GM12892 (cell line): ENCODE measurements at places on chromosomes 4 and X.

- no peak for DNase-seq
These were observed 213.1 kb upstream of the FAT1 start for GRCh38 chr4:186936496-186937375.

- DNase-seq = no peak
These were observed 236.1 kb upstream of the LDB2 start for GRCh38 chr4:17134565-17134964.

GRCh38 chrX:23505531-23506303 lies 161.6 kb upstream of the PRDX4 start:
- DNase-seq = no peak

DNA sequence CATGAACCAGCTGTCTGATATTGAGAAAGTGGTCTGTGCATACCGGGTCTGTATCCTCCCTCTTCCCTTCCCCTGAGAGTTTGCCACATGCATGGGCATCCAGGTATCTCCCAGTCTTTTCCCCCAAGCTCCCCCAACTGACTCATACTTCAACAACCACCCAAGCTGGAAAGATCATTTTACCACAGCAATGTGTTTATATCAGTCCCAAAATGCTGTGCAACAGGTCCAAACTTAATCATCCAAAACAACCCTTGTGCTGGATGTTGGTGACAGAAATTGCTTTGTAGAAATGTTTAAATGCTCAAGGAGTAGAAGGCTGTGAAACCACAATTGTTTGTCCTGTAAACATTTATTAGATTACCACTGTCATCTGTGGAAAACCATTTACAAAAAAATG lies 286.8 kb upstream of the KLF3 start:
- DNase-seq = no peak

DNA sequence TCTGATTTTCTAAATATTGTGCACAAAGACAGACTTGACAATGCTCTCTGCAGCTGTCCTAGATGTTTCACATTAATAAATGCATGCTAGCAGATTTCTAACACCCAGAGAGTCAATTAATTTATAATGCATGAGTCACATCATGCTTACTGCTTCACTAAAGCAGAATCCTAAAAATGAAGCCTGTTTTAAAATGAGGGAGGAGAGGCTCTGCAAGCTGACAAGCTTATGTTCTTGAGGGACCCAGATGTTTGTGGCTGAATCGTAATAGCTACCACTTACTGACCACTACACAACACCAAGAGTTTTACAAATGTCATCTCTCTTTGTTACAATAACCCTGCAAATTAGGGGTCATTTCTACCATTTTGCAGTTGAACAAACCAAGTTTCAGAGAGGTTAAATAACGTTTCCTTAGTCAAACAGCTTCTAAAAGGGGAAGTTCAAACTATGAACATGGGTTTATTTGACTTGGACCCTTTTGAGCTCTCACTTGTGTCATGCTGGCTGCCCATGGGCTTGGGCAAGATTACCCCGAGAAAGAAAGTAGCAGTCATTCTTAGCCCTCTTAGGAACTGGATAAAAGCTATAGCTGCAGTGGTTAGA lies 262.7 kb upstream of the ETNPPL start:
- DNase-seq = no peak

GRCh38 chrX:96449191-96449590 lies 235.5 kb upstream of the DIAPH2 start:
- DNase-seq = no peak

DNA sequence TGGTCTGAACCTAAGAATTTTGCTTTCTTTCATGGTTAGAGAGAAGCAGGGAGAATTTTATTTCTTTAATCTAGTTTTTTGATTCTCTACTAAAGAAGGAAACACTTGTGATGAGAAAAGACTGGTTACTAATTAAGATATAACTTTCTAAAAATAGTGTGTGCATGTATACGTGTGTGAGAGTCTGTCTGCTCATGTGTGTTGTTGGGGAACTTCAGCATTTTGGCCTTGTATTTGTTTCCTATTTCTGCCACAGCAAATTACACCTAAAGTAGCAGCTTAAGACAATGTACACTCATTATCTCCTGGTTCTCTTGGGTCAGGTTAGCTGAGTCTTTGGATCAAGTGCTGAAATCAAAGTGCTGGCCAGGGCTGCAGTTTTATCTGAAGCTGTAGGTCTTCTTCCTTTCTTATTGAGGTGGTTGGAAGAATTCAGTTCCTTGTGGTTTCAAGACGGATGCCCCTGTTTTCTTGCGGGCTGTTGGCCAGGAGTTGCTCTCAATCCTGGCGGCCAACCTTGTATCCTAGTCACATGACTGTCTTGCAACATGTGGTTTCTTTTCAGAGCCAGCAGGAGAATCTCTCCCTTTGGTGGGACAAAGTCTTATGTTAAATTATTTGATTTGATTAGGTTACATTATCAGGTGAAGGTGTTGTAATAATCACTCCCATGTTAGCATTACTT lies 188.4 kb upstream of the CLNK start:
- no peak for DNase-seq

DNA sequence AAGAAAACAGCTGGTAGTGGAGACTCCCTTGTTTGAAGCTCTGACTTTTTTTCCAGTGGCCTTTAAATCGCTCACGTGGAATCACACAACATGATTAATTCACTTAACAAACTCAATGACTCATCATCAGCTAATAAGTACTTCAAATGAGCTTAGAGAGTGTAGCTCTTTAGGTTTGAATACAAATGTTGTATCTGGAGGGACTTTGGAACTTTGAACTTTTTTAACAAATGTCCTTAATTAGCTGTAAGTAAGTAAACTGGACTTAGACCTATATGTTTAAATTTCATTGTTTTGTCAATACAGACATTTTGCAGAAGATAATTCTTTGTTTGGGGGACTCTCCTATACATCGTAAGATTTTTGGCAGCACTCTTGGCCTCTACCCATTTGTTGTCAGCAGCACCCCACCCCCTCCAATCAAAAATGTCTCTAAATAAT lies 581.1 kb downstream of the SPRY1 start:
- DNase-seq = no peak

GRCh38 chrX:64975989-64976672 lies at the start of gene ZC4H2:
ZC4H2 (minus strand) TSS chrX:64976450; CDS start chrX:64976377, 73 bp downstream.
- DNase-seq = peak; percentile 38

GRCh38 chr4:20323991-20324390 lies 72.3 kb downstream of the SLIT2 start:
- no peak for DNase-seq

- DNase-seq = no peak
These were observed 173.6 kb downstream of the CORIN start for GRCh38 chr4:47664051-47664826.

DNA sequence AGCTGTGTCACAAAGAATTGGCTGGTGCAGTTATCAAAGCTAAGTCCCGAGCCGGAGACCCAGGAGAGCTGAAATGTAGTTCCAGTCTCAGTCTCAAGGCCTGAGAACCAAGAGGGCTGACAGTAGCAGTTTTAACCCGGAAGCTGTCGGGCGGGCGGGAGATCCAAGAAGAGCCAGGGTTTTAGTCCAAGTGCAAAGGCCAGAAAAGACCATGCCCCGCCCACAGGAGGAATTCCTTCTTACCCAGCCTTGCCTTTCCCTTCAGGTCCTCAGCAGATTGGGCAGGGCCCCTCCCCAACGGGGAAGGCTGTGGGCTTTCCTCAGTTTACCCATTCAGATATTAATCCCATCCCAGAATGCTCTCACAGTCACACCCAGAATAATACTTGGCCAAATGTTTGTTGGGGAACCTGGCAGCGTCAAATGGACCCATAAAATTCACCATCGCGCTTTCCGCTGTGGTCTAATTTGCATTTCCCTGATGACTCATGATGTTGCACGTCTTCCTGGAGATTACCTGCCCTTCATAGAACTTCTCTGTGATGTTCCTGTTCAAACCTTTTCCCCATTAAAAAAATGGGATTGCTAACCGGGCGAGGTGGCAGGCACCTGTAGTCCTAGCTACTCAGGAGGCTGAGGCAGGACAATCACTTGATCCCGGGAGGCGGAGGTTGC lies 16.2 kb downstream of the MAEA start:
- DNase-seq = no peak

DNA sequence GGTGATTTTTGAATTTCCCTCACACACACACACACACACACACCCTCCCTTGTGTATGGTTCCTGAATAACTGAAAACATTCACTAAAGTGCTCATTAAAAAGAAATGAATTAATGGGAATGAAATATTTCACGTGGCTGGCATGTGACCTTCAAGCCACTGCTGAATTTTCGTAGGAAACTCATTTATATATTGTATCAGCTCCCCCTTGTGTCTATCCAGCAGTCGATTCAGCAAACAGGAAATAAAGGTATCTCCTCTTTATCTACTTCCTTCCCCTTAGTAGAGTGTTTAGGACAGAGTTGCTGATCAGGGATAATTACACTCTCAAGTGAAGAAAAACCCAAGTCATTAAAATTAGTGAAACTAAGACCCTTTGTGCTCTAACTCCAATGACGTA lies 912.6 kb upstream of the LCORL start:
- no peak for DNase-seq

DNA sequence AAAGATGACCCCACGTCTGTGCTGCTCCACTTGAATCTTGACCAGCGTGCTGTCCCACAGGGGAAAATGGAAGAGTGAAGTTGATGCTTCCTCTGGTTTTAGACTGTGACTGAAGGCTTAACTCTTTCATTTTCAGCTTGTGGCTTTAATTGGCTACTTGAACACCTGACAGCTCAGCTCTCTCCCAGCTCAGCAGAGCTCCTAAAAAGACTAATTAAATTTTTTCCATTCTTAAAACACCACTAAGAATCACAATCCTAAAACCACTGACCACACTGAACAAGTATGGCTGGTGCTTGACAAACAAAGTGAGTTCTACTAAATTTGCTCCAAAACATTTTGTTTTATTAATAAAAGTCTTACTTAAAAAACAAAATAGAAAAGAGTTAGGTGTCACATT lies 71.7 kb downstream of the SRPX start:
- DNase-seq = no peak

DNA sequence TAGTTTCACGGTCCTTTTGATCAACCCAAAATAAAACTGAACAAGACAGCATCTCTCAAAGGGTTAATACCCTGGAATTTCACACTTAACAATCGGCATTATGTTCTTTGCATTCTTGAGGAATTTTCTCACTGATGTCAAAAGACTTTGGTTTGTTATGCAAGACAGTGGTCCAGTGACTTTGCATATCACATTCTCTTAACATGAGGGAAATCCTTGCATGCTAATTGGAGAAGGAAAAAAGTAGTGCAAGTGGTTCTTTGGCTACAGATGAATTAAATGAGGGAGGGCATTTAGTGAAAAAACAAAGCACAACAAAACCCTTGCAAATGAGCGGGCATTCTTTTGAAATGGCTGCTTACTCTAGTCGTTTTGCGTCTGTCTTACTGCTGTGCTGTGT lies 105.1 kb upstream of the LIMCH1 start:
- no peak for DNase-seq

DNA sequence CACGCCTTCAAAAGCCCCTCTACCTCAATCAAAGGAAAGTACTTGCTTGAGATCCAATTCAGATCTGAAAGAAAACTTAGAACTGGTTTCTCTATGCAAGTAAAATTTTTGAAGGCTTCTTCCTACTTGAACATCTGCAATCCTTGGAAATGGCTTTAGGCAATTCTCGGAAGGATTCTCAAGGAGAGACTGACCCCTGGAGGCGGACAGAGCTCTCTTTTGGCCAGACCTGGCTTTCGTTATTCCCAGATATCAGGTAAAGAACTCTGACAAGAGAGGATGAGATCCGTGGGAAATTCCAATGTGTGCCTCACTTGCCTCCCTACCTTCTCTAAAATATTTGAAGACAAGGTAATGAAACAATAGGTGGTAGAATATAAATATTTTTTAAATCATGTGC lies 670.3 kb upstream of the FAM241A start:
- no peak for DNase-seq

GRCh38 chr4:8779490-8779932 lies 92.1 kb downstream of the HMX1 start:
- no peak for DNase-seq

GRCh38 chr4:74990276-74990875 lies 57.5 kb downstream of the PARM1 start:
- DNase-seq = no peak

DNA sequence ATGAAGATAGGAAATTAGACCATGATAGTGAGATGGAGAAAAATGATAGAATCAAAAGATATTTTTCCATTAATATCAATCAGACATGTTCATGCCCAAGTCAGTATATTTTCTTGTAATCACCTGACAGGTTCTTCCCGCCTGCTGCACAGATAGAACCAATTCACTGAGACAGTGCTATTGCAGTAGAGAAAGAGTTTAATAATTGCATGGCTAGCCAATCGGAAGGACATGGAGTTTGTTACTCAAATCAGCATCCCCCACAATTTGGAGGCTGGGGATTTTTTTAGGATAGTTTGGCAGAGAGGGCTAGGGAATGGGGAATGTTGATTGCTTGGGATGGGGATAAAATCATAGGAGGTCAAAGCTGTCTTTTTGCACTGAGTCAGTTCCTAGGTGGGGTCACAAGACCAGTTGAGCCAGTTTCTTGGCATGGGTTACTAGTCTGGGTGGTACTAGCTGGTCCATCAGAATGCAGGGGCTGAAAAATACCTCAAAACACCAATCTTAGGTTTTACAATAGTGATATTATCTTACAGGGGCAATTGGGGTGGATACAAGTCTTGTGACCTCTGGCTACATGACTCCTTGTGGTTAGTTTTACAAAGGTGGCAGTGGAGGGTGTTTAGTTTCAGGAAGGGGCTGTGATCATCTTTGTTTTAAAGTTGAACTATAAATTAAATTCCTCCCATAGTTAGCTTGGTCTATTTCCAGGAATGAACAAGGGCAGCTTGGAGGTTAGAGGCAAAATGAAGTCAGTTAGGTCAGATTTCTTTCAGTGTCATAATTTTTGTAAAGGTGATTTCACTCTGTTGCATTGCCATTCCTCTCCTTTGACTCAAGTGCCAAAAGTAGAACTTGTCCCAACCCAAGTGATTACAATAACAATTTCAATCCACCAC lies 100.3 kb upstream of the PDE5A start:
- DNase-seq = no peak

- DNase-seq = no peak
These were observed 163.1 kb downstream of the CPE start for GRCh38 chr4:165541851-165542459.

- DNase-seq = no peak
These were observed 123.3 kb downstream of the NFKB1 start for GRCh38 chr4:102624505-102624904.

DNA sequence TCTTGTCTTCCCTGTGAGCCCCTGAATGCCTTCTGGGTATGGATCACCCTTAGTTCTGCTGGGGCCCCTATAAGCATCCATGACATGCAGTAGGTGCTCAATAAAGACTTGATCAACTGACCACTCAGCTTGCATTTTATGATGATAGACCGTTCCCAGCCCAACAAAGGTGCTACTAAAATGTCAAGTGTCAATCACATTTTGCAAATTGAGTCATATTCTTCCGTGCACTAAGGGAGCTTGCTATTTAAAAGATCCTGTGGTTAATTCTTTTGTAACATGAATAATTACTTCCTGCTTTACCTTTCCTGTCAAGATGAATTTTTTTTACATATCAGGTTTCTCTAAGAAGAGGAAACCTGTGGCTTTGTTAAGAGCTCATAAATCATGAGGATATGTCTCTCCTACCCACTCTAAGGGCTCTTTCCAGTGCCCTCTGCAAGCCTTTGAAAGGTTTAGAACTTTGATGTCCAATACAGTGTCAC lies 47.6 kb downstream of the SH3KBP1 start:
- DNase-seq = no peak

- DNase-seq = no peak
These were observed 140.5 kb downstream of the LRBA start for GRCh38 chr4:150874338-150875226.

- no peak for DNase-seq
These were observed 157.3 kb downstream of the AASDH start for GRCh38 chr4:56229947-56230346.
